Activated naive CD8-positive, alpha-beta T cell treated with anti-CD3 and anti-CD28 coated beads for 36 hours (primary cell): ENCODE measurements at places on chromosomes 7 and 10.

- DNase-seq, result no peak
Observed at GRCh38 chr10:91690412-91690811, 57.5 kb upstream of the PPP1R3C start.

- DNase-seq, result no peak
Observed at GRCh38 chr7:6167587-6168476, 104.6 kb downstream of the CYTH3 start.

DNA sequence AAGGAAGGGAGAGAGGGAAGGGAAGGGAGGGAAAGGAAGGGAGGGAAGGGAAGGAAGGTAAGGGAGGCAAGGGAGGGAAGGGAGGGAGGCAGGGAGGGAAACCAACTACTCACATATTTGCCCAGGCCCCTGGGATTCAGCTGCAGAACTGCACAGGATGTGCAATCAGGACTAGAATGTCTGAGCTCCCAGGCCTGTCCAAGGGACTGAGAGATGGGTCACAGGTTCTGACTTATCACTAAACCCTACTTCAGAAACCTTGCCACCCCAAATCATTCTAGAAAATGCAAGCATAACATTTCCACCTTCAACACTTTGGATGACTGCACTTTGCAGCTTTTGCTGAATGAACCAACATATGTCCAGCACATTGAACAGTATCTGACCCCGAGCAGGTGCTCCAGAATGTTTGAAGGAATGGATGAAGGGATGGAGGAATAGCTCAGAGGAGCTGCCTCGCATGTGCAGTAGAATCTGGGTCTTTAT, 245.3 kb downstream of the KCNMA1 start:
- DNase-seq, result no peak

DNA sequence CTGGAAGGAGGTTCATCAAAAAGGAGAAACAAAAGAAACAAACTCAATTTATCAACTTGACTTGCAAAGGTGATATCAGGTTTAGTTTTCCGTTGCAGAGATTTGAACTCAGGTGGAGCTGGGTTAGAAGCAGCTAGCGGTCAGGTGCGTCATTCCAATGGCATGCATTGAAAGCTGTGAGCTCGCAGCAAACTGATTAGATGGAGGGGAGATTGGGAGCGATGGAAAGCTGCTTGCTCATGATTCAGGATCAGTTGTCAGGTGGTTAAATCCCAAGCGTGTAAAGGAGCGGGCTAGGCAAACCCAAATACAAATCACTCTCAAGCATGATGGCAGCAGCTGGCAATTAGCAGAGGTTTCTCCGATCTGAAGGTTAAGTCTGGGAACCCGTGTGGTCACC, 49.3 kb upstream of the AFAP1L2 start:
- no peak for DNase-seq

- DNase-seq, result no peak
Observed at GRCh38 chr10:71231206-71231605, 18.8 kb downstream of the UNC5B start.

DNA sequence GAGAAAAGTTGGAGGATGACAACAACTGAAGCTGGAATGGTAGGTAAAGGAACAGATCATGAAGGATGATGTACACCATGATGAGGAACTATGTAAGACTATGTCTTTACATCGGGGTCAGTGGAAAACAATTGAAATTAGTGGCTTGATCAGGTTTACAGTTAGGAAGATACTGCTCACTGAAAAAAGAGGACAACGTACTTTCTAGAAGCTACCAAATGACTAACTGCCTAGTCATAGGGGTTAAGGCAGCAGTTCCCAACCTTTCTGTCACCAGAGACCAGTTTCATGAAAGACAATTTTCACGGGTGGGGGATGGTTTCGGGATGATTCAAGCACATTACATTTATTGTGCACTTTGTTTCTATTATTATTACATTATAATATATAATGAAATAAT, 91.6 kb upstream of the ANKRD1 start:
- no peak for DNase-seq

GRCh38 chr7:17706275-17706674, 234.0 kb downstream of the SNX13 start:
- DNase-seq, result no peak

- no peak for DNase-seq
Observed at GRCh38 chr10:11002916-11003315, 14.8 kb upstream of the CELF2 start.

DNA sequence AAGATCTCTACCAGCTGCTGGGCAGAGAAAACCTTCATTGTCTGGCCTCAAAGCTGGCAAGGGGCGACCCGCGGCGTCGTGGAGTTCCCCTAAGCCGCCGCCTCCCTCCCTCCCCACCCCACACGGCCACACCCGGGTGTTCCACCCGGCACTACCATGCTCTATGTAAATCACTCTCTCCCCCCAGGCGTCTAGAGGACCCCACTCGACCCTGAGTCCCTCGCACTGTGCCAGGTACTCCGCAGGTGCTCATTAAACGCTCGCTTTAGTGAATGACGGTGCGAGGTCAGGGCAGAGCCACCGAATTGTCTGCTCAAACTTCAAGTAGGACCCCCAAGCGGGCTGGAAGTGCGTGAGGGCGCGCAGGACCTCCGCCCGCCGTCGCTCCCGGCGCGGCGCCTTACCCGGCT, 628 bp downstream of the PARP12 start:
- peak; percentile 37 for DNase-seq

DNA sequence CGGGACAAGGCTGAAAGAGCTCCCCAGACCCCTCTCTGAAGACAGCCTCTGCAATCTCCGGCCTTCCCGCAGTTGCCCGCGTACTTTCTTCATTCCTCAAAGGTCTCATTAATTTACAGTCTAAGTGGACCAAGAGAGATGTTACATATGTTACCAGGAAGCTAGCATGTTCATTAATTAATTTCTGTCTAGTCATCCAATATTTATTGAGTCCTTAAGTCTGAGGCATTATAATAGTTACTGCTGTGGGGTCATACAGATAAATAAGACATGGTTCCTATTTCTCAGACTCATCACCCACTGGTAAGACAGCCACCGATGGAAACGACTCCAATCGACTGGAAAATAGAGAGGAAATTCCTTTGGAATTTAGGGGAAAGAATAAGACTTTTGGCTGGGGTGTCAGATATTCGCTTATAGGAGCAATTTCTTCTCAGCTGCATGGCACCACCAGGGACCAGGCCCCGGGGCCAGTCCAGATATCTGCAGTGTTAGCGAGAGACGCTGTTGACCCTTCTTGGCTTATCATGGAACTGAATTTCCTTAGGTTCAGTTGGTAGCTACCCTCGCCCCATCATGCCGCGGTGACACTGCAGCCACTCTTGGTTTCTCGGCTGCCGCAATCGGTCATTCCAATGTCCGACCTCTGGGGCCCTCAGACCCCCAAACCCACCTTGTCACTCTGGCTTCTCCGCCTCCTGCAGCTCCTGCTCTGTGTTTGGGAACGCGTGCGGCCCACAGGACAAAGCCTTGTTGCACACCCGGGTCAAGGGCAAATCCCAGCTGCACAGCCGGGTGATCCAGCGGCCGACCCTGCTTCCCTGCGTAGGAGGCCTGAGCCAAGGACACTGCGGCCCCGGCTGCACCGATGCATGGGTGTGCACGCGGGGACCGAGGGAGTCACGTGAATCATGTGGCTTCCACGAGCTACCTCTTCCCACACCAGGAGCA, 383.2 kb downstream of the DNAJB6 start:
- no peak for DNase-seq

- DNase-seq, result no peak
Observed at GRCh38 chr7:2257046-2257551, 15.1 kb downstream of the NUDT1 start.

GRCh38 chr10:15168291-15168785, at the start of gene NMT2:
NMT2 (minus strand) TSS chr10:15168693; CDS start chr10:15168612, 81 bp downstream.
- DNase-seq, result peak; percentile 84

GRCh38 chr10:70494536-70494935, 16.0 kb downstream of the PALD1 start:
- DNase-seq, result peak; percentile 45

DNA sequence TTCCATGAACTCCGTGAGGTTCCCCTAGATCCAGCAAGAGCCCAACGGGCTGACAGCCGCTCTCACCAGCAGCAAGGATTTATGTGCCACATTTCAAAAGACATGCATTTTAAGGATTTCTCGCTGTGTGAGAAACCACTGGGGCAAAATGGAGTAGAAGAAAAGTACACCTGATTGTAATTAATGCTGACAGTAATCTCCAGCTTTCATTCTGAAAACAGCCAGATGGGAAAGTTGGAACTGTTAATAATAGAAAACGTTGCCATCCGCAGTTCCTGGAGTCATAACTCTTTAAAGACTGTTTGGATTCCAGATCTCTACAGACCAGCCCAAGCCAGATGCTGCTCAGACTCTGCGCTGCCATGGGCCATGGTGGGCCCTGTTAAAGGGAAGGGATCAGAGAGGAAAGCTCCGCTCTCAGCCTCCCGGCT, 216.9 kb upstream of the GLI3 start:
- no peak for DNase-seq

DNA sequence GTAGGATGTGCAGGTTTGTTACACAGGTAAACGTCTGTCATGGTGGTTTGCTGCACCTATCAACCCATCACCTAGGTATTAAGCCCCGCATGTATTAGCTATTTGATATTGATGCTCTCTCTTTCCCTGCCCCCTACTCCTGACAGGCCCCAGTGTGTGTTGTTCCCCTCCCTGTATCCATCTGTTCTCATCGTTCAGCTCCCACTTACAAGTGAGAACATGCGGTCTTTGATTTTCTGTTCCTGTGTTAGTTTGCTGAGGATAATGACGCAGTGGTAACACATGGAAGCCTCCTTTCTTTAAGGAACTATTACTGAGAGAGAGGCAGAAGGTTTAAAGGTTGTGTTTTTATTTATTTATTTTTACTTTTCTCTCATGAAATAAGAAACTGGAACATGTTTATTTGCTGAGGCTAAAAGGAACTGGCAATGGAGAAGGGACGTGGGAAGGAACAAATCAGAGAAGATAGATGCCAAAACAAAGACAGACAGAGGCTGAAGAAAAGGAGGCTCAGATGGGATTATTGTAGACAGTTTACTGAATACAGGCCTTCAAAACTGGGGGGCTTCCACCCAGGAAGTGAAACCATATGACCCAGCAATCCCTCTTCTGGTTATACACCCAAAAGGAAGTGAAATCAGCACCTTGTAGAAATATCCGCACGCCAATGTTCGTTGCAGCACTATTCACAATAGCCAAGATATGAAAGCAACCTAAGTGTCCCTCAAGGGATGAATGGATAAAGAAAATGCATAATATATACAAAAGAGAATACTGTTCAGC, 556.3 kb downstream of the GRM8 start:
- no peak for DNase-seq

DNA sequence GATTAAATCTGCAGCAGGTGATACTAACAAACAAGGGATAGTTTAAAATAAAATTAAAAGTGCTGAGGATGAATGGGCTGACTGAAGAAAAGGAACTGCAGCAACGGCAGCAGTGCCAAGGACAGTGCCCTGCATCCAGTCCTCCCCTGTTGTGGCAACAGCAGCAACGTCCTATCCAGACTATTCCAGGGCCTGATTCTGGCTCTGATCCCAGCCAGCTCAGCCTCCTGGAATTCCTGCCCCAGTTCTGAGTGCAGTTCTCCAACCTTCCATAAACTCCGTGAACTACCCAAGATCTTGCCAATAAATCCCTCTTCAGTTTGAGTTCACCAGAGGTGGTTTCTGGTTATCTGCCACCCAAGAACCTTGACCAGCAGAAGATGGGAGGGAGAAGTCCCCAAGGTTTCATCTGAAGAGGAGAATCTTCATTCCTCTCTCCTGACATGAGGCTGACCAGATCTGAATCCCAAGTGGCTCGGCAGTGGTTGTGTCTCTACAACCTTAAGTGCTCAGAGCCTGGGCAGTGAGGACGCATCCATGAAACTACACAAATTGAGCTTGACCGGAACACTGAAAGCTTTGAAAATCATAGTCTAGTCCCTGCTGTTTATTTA, 115.8 kb downstream of the SORBS1 start:
- no peak for DNase-seq

- no peak for DNase-seq
Observed at GRCh38 chr7:137943132-137943551, 58.7 kb downstream of the CREB3L2 start.

DNA sequence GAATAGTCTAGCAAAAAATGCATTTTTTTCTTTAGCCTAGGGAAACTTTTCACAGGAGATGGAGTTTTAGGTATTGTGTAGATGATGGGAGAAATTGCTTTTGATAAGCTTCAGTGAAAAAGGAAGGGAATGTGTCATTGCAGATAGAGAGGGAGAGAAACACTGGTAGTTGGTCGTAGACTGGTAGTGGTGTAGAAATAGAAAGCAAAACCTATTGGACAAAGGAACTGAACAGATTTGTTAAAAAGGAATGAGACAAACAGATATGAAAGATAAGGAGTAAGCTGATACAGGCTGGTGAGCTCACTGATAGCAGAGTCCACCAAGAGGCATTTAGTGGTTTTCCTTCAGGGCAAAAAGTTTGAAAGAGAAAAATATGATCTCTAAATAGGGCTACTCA, 94.3 kb downstream of the ZEB1 start:
- DNase-seq, result no peak

DNA sequence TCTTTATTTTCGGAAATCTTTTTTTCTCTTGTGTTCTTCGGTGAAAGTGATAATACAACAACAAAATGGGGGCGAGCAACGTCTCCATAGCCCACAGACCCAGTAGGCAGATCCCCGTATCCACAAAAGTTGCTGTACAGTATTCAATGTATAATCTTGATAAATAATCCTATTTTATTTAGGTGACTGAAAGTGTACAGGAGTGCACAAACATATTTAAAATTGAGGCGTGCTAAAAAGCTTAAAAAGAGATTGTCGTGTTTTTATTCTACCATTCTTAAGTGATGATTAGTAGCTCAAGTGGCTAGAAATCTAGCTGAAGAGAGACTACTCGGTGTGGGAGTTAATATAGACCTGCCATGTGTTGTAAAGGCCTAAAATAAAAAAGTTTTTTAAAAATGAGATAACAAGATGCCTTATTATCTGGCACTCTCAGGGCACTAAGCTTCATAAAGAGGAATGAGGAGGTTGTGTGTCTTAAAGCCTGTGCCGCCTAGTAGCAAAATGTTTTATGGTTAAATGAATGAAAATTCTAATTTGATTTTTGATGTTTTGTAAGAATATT, 1.6 kb downstream of the CAPZA2 start:
- DNase-seq, result no peak

DNA sequence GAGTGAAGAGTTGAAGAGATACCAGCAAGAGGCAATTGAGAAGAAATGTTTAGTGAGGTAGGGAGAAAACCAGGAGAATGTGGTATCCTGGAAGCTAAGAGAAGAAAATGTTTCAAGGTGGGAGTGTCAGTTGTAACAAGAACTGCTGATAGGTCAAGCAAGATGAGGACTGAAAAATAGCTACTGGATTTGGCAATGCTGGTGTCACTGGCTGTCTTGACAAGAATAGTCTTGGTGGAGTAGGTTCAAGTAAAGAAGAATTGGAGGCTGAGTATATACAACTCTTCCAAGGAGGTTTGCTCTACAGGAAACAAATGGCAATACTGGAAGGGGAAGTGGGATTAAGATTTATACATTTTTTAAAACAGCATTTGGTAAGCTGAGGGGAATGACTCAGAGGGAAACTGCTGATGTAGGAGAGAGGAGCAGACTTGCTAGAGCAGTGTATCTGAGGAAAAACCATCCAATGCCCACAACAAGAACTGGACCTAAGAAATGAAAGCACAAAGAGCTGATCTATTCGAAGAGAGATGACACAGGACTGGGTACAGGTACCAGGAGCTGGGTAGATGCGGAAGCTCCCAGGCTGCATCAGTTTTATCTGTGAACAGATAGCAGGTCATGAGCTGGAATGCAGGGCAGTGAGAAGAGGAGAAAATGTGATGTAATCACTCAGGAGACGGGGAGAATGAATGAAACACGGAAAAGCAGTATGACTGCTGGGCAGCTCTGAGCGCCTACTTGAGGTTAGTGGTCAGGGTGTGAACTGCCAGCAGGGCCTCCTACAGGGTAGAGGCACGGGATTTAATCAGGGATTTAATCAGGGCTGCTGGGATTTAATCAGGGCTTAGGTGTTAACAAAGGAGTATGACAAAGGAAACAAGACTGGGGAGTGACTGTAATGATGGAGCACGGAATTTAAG, 34.5 kb downstream of the FAM25A start:
- DNase-seq, result no peak
